Femur (tissue), 1 donor: ENCODE measurements at places on chromosomes 11 and 22.

DNA sequence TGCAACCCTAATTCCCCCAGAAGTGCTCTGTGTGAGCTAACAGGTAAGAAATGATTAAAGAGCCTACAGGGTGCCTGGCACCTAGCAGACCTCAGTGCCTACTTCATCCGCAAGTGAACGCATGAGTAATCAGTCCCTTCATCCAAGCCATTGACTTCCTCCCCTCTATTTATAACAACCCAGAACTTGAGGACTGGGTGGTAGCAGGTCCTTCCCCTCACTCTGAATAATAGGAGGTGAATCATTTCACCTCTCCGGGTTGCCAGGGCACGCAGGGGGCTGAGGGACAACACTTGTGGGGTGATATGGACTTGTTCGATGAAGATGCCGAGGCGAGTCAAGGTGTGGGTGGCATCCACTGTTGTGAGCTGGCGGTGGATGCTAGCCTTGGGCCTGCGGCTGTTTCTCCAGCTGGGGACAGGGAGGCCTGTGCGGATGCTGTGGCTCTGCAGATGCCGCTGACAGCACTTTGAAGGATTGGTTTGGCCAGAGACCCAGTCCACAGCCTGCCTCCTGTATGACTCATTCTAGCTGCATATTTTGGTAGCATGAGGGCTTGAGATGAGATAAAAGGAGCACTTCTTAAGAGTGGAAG is 11.7 kb upstream of the SORL1-AS1 start:
- peak; percentile 46 for DNase-seq

GRCh38 chr11:65428578-65429067 is 6.0 kb downstream of the NEAT1 start:
- no peak for DNase-seq

DNA sequence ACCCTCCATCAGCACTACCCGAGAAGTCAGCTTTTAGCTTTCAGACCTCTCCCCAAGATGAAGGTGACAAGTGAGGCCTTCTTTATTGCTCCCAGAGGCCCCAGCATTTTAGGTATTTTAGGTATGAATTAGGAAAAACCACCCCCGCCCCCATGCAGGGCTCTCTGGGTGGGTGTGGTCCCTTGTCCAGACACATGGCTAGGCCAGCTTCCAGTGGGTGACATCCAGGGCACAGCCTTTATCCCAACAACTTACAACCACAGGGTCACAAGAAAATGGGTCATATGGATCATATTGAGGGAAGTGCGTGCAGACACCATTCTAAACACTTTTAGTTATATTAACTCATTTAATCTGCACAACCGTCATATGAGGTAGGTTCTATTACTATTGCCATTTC is 42.1 kb downstream of the RIBC2 start:
- DNase-seq = no peak

DNA sequence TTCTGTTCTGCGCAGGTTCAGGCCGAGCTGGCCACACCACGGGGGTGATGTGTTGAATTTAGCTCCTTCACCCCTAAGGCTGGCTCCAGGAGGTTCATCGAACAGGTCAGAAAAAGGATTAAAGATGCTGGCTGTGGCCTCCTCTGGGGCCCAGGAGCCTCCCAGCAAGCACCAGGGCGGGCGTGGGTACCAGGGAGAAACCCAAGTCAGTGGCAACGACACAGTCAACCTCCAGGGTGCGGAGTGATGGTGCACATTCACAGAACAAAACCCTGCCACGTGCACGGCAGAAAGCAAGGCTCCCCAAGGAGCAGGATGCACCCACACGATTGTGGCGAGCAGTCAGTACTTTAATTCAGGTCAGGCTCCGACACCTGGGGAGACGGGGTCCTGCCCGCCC is 10.8 kb downstream of the C11orf24 start:
- DNase-seq = no peak

DNA sequence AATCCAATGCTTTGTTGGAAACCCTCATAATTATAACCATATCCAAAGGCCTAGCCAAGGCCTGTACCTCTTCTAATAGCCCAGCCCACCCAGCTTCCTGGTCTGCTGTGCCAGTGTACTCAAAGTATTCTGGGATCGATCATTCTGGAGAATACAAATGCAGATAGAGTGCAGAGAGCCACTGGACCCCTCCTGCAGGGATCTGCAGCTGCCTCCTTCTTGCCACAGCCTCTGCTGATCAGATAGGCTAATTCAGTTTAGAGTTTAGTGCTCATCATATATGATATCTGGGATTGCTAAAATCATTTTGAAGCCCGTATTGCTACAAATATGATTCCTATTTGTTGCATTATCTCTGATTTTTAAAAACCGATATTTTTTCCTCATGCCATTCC is 17.5 kb downstream of the CASP5 start:
- no peak for DNase-seq

- peak; percentile 55 for DNase-seq
Observed at GRCh38 chr22:30453731-30454510, 17.9 kb downstream of the SEC14L3 start.

DNA sequence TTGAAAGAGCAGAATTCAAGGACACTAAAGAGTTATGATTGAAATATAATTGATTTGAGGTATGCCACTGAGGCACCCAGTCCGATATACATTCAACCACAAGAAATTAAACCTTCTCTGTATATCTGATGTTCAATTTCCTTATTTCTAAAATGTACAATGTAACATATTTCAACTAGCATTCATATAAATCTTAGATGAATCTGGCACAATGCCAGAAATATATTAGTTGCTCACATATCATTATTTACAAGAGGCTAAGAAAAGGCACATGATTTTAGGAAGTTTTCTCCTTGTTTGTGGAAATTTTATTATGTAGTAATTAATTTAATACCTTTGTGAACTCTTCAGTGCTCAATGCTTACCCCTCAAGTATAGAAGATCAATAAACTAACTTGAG is 532.3 kb downstream of the KCNA4 start:
- no peak for DNase-seq

DNA sequence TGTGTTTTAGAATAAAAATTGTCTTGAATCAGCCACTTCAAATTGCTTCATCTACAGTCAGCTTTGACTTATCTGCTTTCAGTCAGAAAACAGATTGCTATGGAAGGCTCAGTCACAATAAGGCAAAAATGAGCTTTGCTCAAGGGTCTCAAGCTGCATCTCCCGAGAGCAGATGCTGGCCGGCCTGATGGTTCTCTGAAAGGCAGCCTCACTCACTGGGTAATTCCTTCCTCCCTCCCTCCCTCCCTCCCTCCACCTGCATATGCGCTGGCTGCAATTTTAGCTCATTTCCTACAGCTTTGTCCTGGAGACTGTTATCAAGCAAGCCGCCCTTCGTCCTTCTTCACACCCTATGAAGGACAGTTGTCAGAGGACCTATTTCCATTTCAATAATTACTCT is 1.6 kb upstream of the IZUMO1R start:
- peak; percentile 29 for DNase-seq

DNA sequence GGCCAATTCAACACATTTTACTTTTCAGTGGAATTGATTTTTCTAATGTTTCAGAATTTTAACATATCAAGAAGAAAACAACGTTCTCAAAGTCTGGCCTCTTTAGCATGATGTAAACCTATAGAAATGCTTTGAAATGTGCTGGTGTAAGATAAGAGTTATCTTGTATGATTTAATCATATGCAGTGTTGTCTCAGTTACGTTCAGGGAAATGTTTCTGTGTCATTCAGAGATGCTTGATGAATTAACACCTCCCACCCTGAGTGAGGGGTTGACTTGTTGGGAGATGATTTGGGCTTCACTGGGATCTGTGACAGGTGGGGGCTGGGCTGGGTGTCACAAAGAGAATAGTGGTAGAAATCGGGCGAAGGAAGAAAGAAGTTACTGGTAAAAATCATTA is 15.7 kb upstream of the MYO18B start:
- DNase-seq = no peak

- no peak for DNase-seq
Observed at GRCh38 chr22:17920992-17921650, 103.2 kb downstream of the MICAL3 start.

GRCh38 chr11:45212566-45213315 is 66.3 kb downstream of the PRDM11 start:
- no peak for DNase-seq

DNA sequence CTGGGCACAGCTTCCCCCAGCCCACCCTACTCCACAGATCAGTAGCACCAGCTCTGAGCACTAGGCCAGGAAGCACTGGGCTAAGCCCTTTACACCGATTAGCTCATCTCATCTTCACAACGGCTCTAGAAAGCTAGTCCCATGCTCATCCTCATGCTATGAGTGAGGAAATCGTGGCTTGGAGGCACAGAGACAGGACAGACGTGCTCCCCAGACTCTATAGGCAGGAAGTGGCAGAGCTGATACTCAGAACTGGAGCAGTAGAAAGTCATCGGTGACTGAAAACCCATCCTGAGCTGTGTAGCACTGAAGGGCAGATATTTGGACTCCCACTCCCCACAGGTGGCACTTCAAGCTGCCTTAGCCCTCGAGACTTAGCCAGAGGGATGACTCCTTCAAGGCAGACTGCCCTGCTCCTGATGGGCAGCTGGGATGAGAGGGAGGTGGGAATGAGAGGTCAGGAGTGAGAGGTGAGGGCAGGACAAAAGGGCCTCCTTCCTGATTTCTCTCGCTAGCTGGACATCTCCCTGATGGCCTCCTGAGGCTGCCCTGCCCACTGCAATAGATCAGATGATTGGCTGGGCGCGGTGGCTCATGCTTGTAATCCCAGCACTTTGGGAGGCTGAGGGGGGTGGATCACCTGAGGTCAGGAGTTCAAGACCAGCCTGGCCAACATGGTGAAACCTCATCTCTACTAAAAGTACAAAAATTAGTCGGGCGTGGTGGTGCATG is 9.7 kb downstream of the CD5 start:
- DNase-seq = no peak

DNA sequence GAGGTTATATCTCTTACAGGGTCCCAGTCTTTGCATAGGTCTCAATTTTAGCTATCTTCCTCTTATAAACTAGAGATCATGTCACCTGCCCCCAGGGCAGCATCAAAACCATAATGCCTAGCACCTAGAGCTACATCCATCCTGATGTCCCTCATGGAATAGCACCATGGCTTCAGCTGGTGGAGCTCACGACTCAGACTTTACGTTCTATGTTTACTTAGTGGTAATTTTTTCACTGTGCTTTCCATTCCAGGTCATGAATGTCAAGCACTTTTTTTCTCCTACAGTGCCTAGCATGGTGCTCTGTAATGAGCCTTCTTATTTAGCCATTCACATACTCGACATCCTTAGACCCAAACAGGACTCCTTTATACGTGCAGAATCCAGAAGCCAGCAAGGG is 58.4 kb downstream of the RPUSD4 start:
- DNase-seq = no peak

DNA sequence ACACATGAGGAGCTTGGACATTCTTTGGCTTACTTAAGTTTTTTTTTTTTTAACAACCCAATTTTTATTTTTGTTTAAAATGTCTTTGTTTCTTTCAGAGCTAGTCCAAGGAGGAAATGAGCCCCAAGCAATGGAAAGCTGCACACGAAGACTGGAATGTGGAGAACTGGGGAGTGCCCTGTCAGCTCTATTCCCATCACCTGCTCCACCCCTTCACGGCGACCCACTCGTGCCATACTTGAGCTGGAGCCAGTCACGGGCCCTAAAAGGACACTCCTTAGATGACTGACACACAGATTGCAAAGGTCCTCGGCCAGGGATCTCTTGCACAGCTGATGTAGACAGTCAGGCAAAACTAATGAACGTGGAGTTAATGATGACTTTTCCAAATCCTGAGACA is 10.6 kb upstream of the SLC25A18 start:
- DNase-seq = no peak

DNA sequence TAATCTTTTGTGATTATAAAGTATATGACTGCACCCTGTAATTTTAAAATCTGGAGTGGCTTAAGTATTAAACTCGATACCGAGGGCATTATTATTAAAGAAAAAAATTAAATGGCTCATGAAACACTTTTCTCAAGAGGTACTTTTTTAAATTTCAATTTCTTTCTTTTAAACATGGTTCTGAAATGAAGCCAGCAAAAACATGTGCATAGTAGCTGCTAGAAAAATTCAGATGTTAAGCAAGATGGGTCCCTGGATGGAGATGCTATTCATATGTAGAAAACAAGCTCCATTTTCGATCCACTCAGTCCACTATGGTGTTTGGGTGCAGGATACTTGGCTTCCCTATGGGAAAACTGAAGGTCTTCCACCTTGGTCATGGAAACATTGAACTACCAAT is 189.5 kb downstream of the PGR start:
- no peak for DNase-seq

DNA sequence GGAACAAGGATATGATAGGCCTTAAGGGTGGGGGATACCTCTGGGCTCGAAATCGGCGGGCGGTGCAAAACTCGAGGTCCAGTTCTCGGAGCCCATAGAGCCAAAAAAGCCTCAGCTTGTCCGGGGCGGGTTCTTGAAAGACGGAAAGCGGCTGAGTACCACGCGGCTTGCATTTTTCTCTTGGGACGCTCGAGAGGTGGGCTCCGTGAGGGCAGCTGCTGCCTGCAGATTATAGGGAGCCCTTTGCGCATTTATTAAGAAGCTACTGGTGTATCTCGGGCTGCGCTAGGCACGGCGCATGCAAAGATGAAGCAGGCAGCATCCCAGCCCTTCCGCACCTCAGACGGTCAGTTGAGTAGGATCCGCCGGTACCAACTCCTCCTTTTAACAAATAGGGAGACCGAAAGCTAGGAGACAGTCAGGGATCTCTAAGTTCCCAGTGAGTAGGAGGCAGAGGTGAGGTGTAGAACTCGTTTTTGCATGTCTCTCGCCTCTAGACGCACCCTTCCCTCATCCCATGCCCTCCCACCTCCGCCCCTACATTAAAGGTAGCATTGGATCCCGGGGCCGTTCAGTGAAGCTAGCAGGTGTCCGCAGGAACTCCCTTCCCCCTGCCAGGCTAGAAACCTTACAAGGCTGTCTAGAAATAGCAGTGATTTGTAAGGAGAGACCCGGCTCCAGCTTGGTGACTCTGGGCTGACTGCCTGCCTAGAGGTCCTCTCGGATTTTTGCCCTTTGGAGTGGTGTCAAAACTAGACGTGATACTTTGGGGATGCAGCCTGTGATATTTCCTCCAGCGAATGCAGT is 768 bp downstream of the LDHA start:
- DNase-seq = no peak

DNA sequence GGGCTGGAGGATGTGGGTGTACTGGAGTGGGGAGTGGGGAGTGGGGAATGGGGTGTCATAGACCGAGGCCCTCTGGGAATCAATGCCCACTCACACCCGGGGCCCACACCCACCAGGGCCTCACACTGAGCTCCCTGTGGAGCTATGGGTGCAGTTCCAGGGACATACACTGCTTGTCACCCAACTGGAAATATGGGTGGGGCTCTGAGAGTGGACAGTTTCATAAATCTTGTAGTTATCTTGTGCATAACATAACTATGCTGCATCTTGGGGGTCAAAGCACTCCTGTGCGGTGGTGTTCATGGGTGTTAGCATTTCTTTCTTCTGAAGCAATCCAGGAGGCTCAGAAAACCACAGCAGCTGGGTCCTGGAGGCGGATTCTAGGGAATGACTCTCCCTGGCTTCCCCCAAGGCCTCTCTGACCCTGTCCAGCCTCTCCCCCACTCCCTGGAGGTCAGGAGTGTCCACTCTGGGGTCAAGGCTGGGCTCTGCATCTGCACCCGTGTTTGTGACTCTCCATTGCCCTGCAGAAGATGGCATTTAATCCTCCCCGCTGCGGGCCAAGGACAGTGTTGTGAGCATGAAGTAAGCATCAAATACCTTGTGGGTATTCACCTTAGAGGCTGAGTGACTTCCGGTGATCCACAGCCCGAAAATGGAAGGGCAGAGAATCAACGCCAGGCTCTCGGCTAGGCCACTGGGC is 172.5 kb downstream of the CTTN start:
- no peak for DNase-seq

- no peak for DNase-seq
Observed at GRCh38 chr22:48070760-48071159, 1308.3 kb downstream of the TBC1D22A start.
